ENCODE measurements at places on chromosomes 5 and 9.
A peak's percentile ranks its signal among the peaks of the same experiment; 100 is the strongest.

GRCh38 chr5:79936646-79937216 is 54.3 kb downstream of the MTX3 start:
- DNase-seq = no peak

- no peak for DNase-seq
Observed at GRCh38 chr5:94480486-94480885, 137.9 kb downstream of the KIAA0825 start.

DNA sequence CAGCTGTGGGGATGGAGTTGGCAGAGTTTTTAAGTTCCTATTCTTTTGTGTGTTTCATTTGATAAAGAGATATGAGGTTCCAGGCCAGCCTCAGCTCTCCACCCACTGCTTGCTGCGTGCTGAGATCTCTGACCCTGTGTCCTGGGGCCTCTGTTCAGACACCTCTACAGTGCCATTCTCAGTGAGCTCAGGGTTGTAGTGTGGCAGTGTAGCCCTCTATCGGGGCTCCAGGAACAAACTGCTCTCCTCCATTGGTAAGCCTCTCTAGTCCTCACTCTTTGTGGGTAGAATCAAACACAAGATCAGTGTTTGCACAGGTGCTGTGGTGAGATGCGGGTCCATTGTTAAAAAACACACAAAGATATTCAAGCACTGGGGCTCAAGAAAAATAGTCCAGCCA is 386.6 kb upstream of the RPS23 start:
- DNase-seq = no peak

GRCh38 chr5:54090495-54091120 is 219.8 kb downstream of the ARL15 start:
- DNase-seq = no peak

DNA sequence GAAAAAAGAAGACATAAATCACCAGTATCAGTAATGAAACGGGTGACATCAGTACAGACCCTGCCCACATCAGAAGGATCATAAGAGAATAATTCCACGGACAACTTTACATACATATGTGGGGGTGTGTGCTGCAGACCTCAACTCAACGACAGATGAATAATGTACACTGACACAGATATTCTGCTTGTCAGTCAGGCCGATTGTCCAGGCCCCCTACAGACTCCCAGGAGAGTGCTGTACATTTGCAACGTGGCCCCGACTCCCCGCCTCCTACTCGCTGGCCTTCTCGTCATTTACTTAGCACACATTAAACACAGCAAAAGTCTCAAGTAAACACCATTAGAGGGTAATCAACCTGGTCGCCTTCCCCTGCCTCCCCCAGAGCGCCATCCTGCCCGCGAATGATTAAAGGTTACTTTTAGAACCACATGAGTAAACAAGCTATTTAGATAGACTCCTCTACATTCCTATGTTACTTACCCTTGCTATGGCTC is 3.5 kb upstream of the TMED9 start:
- DNase-seq = no peak

DNA sequence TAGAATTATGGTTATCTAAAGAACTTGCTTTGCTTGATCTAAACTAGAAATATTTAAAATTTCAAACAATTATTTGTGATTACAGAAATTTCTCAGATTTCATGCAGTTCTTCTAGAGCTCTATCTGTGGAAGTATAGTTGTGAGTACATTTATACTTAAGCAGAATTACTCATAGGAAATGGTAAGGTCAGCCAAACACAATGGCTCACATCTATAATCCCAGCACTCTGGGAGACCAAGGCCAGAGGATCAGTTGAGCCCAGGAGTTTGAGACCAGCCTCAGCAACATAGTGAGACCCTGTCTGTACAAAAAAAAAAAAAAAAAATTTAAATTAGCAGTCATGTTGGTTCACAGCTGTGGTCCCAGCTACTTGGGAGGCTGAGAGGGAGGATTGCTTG is 71.0 kb downstream of the INVS start:
- no peak for DNase-seq

GRCh38 chr5:31531543-31531887 is 378 bp downstream of the DROSHA start:
- DNase-seq = no peak

- DNase-seq = no peak
Observed at GRCh38 chr5:79284846-79285245, 48.9 kb downstream of the JMY start.

DNA sequence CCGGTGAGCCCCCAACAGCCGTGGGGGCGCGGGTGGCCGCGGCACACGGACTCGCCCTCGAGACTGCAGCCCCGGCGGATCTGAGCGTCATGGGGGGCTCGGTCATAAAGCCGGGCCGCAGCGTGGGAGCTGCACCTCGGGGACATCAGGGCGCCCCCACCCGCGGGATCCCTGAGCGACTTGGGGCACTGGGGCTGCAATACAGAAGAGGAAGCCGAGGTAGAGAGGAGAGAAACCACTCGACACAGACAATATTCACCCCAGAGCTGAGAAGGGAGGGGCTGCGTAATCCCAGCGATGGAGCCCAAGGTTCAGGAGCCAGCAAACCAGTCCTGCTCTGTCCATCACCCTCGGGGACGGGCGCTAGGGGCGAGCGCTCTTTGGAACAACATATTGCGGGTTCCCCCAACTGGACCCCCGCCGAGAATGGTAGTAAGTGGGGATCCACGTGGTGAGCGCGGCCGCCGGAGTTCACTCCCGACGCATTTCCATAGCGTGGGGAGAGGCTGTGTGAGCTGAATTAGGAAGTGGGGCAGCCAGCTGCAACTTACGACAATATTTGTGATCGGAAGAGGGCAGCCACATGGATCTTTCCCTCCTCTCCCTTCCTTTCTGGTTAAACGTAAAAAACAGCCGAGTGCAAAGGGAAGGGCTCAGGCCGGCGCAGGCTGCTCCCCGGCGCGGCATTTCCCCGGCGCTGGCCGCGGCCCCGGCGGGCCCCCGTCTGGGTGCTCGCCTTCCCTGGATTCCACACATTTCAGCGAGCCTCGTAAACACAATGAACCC is 9.9 kb downstream of the PTCH1 start:
- peak; percentile 10 for DNase-seq

DNA sequence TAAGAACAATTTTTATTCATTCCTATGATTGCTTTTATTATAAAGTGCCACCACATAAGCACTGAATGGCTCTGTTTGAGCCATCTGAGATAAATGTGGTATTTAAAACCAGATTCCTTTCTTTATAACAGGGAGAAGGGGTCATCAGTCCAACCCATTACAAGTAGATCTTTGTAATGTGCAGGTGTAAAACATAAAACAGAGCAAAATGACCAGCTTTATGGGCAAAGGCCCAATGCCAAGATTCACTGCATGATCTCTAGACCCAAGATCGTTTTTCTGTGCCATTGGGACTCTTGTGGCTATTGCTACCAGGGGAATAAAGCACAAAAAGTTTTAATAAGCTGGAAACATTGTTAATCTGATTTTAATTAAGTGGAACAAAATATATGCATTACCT is 469.9 kb downstream of the PRR16 start:
- DNase-seq = no peak

- no peak for DNase-seq
Observed at GRCh38 chr9:29999645-30000044, 2384.8 kb upstream of the ACO1 start.

- no peak for DNase-seq
Observed at GRCh38 chr5:160380041-160380440, 9.6 kb upstream of the C1QTNF2 start.

Data from activated T-helper 1 cell treated with anti-CD3 and anti-CD28 coated beads, Interleukin-2, amount 50 U/mL, for 16 hours (primary cell).